ENCODE measurements at places on chromosomes 4 and X.

GRCh38 chrX:120732461-120732860, 102.6 kb upstream of the C1GALT1C1 start:
- no peak for DNase-seq

GRCh38 chrX:120753413-120754251, 122.0 kb downstream of the CT47B1 start:
- DNase-seq = no peak

- DNase-seq = peak; percentile 75
These were observed 126.5 kb downstream of the ADGRA3 start for GRCh38 chr4:22389240-22389870.

DNA sequence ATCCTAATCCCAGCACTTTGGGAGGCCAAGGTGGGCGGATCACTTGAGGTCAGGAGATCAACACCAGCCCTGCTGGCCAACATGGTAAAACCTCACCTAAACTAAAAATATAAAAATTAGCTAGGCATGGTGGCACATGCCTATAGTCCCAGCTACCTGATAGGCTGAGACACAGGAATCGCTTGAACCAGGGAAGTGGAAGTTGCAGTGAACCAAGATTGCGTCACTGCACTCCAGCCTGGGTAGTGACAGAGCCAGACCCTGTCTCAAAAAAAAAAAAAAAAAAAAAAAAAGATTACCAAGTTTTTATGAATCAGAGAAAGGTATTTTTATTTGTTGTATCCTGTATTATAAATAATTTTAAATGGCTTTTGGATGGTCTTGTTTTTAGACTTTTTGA, 15.1 kb downstream of the TRAPPC11 start:
- DNase-seq = no peak

All from fibroblast of skin of scalp (primary cell).